Stimulated activated CD8-positive, alpha-beta memory T cell treated with anti-CD3 and anti-CD28 coated beads, Interleukin-7, amount 100 ng/mL, for 1 hour (primary cell): ENCODE measurements at places on chromosomes 5 and 9.

GRCh38 chr9:7869340-7869739, 69.8 kb upstream of the DMAC1 start:
- DNase-seq = no peak

- no peak for DNase-seq
These were observed 346.1 kb upstream of the PTGER4 start for GRCh38 chr5:40333459-40334241.

DNA sequence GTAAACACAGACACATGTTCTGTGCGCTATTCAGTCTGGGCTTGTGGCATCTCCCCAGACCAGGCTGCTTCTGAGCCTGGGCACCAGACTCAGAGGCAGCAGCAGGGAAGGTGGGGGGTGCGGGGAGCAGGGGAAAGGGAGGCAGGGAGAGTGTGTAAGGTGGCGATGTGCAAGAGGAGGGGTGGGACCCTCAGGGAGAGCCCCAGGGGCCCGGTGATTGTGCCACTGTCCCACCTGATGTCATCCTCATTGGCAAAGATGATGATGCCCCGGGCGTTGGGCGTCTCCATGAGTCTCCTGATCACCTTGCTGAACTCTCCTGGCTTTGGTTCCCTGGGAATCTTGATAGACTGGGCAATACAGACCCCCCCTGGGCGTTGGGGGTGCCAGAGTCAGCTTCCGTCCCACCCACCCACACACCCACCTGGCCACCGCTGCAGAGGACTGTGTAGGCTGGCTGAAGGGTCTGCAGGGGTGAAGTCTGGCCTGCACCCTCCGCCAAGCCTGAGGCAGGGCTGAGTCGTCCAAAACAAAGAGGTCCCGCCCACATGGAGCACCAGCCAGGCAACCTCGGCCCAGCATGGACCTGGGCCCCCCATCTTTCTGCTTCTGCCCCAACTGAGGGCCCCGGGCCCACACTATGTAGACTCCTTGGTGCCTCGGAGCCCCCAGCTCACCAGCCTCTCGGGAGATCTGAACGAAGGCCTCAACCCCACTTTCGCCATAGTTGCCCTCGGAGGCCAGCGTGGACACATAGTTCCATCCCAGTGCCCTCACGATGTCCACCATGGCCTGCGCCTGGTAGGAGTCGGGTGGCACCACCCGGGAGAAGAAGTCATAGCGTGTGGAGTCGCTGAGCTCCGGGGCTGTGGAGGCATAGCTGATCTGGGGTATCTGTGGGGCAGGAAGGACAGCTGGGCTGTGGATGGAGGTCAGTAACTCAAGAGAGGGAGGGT, 3.7 kb downstream of the GRM6 start:
- DNase-seq = no peak

DNA sequence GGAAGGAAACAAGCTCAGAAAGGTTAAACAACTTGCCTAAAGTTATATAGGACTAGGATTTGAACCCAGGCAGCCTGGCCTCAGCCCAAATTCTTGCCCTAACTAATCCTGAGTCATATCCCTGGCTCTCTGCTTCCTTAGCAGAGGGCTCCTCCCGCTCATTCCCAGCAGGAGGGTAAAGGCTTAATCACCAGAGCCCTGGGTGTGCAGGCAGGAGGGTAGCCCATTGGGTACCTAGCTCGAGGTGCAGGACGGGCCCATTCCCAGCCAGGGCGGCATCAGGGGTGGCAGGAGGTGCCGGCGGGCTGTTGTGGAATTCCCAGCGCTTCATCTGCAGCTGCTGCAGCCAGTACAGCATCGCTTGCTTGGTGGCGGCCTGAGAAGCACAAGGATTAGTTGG, 3.9 kb downstream of the TBC1D2 start:
- no peak for DNase-seq

DNA sequence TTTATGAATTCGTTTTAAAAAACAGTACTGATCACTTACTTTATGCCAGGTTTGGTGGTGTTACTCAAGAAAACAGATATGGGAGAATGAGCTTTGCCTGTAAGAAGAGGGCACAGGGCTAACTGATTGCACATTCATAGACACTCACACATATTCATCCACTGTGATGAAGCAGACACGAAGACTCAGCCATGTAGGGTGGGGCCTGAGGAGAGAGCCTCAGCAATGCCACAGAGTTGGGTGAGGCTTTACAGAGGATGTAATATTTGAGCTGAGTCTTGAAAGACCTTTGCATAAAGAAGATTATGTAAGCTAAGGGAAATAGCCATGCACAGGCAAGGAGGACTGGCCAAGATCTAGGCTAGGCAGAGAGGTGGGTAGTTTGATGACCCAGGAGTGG, 472.8 kb downstream of the PSAT1 start:
- DNase-seq = no peak

GRCh38 chr5:138553437-138554095, 10.5 kb upstream of the ETF1 start:
- no peak for DNase-seq

- DNase-seq = no peak
These were observed 306.7 kb downstream of the PDE4D start for GRCh38 chr5:59586841-59587240.

- no peak for DNase-seq
These were observed 87.7 kb upstream of the PLPP1 start for GRCh38 chr5:55622460-55622859.

- DNase-seq = no peak
These were observed 584 bp upstream of the ARID3C start for GRCh38 chr9:34629491-34629808.

GRCh38 chr9:110729641-110730040, 61.0 kb downstream of the MUSK start:
- DNase-seq = no peak

- no peak for DNase-seq
These were observed 5.1 kb upstream of the CCNJL start for GRCh38 chr5:160317434-160317833.

DNA sequence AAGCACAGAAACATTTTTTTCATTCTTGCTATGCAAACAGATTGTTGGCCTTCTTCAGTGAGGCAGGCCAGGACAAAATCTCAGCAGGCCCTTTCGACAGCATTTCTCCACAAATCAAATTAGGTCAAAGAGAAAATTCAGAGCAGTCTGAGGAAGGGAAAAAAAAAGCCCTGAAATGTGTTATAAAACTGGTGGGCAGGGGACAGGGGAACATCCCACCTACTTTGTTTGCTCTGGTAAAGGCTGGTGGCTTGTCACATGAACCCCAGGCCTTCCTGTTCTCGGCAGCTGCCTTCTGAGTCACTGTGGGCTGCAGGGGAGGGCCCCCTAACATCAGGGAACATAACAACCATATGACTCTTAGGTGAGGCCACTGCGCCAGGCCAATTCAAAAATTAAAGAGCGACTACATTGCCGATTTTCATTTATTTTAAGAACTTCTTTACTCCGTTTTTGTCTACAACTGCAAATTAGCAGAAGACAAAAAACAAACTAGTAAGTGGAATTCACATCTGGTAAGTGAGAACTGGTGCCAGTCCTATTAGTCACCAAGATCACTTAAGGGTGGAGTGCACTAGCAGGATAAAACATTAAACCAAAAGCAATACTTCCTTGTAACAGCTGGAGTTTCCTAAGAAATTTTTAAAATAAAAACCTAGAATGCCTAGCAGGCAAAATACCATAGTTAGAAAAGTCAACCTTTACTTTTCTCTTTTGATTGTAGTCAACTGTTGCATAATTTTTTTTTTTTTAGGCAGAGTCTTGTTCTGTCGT, 46.2 kb upstream of the DENND4C start:
- DNase-seq = peak; percentile 61

DNA sequence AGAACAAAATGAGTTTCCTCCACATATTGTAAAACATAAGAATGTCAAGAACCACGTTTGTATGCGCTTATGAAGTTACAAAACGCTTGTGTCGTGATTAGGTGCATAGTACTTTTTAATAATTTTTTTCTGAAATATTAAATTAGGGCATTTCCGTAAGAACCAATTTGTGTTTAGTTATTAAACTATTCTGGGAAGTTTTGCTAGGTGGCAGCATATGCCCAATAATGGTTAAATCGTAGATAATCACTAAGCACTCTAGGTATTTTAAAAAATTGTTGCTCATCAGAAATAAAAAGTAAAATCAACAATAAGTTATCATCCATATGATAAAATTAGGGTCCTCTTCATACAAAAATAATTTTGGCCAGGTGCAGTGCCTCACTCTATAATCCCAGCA, 5.4 kb downstream of the SRFBP1 start:
- no peak for DNase-seq

GRCh38 chr9:131324736-131325679, 35.5 kb downstream of the PLPP7 start:
- DNase-seq = no peak

GRCh38 chr5:119009131-119009530, 20.8 kb upstream of the DTWD2 start:
- no peak for DNase-seq

DNA sequence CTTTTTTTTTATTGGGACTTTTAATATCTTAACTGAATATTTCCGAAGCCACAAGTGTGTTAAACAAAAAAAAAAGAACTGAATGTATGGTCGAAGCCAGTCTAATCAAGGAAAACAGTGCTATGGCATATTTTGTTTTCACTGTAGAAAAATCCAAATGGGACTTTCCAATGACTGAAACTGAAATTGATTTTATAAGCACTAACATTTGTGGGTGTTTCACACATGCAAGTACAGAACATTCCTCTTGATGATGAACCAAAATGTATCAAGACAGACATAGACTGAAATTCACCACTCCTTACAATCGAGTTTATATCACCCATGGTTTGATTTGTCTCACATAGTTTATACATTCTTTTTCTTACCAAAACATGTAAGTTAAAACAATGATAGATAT, 1026.8 kb downstream of the CDH18 start:
- DNase-seq = no peak

GRCh38 chr9:134063571-134064450, 4.0 kb downstream of the BRD3 start:
- DNase-seq = no peak

- no peak for DNase-seq
These were observed 36.6 kb upstream of the RAPGEF1 start for GRCh38 chr9:131776473-131776872.

- no peak for DNase-seq
These were observed 182.2 kb upstream of the SMARCA2 start for GRCh38 chr9:1832960-1833359.

- DNase-seq = no peak
These were observed 150.7 kb upstream of the RASA1 start for GRCh38 chr5:87116825-87117512.

DNA sequence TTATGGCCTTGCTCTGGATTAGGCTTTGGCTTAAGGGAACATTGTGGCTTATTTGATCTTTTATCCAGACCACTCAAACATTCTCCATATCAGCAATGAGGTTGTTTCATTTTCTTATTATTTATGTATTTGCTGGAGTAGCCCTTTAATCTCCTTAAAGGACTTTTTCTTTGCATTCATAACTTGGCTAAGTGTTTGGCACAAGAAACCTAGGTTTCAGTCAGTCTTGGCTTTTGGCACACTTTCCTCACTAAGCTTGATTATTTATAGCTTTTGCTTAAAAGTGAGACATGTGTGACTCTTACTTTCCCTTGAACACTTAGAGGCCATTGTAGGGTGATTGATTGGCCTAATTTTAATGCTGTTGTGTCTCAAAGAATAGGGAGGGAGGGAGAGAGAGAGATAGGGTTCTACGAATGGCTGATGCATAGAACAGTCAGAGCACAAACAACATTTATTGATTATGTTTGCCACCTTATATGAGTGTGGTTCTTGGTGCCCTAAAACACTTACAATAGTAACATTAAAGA, 2265.3 kb upstream of the C9orf72 start:
- DNase-seq = no peak

GRCh38 chr9:72322259-72322658, 42.7 kb downstream of the ZFAND5 start:
- no peak for DNase-seq

- no peak for DNase-seq
These were observed 199.2 kb upstream of the ANKRD55 start for GRCh38 chr5:56432321-56432720.

GRCh38 chr5:1037671-1038416, 29.2 kb downstream of the NKD2 start:
- no peak for DNase-seq

DNA sequence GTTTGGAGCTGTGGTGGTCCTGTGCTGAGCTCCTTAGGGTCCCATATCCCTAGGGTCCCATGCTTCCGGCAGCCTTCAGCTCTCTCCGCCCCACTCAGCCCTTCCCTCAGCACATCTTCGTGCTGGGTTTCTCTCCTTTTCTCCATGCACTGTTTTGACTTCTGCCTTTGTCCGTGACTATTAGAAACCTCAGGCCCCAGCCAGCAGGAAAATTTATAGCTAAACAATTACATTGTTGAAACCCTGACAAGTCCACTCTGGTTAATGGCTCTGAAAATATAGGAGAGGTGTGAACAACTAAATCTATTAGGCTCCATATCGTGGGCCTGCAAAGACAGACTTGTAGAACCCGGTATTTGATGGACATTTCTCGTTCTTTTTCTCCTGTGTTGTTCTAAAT, 523.7 kb downstream of the CCDC171 start:
- no peak for DNase-seq

DNA sequence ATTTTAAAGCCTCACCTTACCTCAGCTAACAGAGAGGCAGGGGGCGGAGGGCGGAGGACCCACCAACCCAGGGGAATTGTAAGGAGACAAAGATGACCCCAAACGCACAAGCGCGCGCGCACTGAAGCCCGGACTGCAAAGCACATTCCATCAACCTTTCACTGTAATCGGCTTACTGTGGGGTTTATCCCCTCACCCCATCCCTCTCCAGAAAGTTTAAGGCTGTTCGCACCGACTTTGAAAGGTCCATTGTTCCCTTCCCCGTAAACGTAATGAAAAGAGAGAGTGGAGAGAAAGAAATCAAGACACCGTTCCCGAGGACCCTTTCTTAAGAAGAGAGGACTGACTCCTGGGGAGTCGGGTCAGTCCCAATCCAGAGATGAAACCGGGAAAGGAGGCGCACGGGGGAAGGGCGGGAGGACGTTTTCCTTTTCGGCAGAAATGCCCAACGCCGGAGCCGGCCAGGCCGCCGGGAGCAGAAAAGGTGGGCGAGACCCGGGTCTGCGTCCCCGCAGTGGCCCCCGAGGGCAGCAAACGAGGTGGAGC, 464 bp downstream of the CEMIP2 start:
- no peak for DNase-seq

- DNase-seq = no peak
These were observed 135.1 kb downstream of the DROSHA start for GRCh38 chr5:31396611-31397295.

DNA sequence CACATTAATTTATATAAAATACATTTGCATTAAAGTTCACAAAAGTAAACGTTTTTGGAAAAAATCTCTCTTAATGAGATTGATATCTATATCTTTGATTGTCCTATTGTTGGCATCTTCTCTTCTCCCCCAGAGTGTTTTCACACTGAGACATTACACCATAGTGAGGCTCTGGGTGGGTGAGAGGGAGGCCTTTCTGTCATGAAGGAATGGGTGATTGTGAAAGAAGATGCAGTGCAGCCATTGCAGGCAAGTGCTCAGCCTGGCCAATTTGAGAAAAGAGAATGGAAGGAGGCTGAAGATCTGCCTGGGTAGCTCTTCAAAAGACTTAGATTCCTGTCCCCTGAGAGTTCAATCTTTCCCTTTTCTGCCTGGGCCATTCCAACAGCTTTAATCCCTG, 140.8 kb downstream of the SLC12A2 start:
- DNase-seq = no peak
